ENCODE measurements at places on chromosomes 1 and 21.
A peak's percentile ranks its signal among the peaks of the same experiment; 100 is the strongest.

DNA sequence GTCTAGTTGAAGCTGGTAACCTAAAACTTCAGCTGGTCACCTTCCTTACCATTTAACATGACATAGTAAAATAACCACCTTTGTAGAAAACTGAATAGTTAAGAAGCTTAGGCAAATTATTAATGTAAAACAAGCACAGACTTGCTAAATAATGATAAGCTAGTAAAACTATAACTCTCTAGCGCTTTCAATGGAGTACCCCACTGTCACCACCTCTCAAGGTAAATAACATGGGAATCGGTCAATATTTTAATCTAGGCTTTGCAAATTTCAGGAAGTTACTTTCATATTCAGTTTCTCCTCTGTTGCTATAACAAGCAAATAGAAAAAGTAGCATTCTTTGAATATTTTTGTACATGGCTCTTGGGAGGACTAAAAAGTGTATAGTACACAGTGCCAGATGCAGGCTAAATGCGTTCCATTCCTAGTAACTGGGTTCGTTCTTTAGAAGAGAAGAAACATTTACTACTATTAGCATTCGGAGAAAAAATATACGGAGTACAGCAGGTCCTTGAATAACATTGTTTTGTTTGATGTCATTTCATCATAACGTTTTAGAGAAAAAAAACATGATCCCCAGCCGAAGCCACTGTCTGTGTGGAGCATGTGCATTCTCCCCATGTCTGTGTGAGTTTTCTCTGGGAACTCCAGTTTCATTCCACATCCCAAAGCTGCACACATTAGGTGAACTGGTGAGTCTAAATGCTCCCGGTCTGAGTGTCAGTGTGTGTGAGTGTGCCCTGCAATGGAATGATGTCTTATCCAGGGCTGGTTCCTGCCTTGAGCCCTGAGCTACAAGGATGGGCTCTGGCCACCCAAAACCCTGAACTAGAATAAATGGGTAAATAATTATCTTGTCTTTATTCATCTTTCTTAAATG, 52.5 kb downstream of the EPRS1 start:
- DNase-seq = no peak

- DNase-seq = no peak
Measured at GRCh38 chr1:51671527-51672325, 54.8 kb downstream of the OSBPL9 start.

DNA sequence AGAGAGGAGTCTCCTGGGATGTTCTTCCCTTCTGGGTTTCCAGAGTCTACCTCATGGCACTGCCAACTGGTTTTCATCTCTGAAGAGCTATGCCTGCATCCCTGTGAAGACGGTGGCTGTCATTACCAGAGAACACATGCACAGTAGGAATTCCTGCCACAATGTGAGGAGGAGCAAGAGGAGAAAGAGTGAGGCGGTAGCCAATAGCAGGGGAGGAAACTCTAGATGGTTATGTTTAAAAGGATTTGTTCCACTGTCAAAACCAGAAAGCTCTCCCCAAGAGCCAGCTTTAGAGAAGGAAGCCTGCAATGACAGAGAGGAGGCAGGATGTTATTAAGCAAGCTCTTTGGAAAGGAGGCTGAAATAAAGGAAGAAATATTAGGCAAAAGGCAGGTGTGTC, 12.3 kb downstream of the LMX1A start:
- no peak for DNase-seq

DNA sequence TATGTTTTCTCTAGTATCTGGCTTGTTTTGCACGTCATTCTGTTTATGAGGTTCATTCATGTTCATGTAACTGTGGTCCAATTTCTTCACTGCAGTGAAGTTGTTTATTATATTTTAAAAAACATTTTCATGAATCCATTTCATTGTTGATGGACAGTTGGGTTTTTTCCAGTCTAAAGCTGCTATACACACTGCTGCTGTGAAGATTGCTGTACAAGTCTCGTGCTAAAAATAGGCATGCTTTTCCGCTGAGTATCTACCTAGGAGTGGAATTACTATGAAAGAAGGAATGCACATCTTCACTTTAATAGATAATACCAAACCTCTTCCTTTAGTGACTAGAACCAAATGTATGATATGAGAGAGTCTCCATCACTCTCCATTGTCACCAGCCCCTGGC, 49.0 kb upstream of the ETS2 start:
- DNase-seq = no peak

- DNase-seq = no peak
Measured at GRCh38 chr1:19313961-19314882, 2.1 kb downstream of the SLC66A1 start.

GRCh38 chr1:65526049-65526556, 105.6 kb downstream of the LEPR start:
- no peak for DNase-seq

GRCh38 chr1:154775621-154776605, 94.2 kb downstream of the KCNN3 start:
- no peak for DNase-seq

DNA sequence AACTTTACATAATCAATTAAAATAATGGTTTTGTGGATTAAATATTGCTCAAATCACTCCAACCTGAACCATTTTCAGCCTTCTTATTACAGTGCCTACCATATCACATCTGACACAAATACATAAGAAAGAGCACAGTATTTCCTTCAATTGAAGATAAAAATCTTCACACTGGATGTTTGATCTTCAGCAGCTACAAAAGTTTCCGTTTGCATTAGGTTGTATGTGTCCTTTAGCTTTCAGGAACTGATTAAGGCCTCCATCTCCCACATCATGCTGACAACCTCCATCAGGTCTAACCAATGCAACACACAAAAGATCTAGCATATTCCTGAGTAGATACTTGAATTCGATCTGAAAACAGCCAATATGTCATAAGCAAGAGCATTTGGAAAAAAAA, 195.1 kb upstream of the NR5A2 start:
- DNase-seq = no peak

DNA sequence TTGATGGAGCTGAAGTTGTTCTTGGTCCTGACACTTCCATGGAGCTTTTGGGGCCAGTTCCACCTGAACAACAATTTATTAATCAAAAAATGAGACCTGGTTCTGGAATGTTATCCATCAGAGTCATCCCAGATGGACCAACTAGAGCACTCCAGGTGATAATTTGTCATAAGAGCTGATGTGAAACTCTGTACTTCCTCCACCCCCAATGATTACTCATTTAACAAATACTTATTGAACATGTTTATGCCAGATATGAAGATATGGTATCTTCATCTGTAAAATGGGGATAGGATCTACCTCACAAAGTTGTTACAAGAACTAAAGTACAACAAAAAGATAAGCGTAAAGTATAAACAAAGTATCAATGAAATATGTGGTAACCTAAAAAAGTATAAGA, 153.2 kb downstream of the VPS13D start:
- DNase-seq = no peak

- peak; percentile 61 for DNase-seq
Measured at GRCh38 chr1:207404849-207405525, 49.1 kb upstream of the CR2 start.

- no peak for DNase-seq
Measured at GRCh38 chr1:247854899-247855545, 2.0 kb upstream of the TRIM58 start.

- DNase-seq = no peak
Measured at GRCh38 chr21:41345934-41346685, 15.7 kb upstream of the MX2 start.

DNA sequence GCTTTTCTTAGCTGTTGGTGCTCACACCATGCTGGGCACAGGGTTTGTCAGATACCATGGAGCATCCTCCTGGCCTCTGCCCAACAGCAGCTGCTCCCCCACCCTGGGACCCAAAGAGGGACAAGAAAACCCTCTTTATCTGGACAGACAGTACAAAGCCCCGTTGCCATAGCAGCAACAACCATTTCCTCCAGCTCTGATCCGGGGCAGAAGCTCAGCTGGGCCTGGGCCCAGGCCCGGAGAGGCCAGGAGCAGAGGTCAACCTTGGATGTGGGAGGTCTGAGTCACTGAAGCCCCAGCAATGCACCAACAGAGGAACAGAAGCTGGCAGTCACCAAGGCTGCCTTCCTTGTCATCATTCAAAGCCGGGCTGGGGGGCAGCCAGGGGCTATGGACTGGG, 228.4 kb upstream of the POU3F1 start:
- no peak for DNase-seq

DNA sequence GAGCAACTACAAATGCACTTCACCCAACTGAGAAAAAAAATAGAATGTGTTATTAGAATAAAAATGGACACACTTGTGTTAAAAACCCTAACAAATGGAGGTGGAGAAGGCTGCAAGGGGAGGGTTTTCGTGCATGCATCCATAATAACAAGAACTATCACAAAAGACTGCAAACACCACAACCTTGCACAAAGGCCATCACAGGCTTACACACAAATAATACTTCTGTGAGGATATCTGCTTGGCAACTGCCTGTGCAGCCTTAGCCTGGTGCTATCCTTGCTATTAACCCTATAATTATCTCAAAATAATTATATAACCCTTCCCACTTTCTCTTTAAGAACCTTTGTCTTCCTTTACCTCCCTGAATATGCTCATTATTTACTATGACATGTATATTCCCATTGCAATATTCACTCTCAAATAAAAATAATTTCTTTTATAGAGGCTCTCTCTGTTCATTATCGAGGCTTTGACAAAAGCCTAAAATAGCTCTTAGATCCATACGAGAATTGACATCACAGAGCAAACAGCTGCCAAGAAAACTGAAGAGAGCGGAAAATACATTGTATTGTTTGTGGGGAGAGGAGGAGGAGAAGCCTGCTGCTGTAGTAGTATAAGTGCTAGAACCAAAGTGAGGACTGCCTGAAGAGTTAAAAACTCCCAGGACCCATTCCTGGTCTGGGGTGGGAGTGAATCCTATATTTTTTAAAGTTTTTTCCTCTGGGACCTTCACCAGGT, 1768.7 kb downstream of the BRINP3 start:
- DNase-seq = no peak

DNA sequence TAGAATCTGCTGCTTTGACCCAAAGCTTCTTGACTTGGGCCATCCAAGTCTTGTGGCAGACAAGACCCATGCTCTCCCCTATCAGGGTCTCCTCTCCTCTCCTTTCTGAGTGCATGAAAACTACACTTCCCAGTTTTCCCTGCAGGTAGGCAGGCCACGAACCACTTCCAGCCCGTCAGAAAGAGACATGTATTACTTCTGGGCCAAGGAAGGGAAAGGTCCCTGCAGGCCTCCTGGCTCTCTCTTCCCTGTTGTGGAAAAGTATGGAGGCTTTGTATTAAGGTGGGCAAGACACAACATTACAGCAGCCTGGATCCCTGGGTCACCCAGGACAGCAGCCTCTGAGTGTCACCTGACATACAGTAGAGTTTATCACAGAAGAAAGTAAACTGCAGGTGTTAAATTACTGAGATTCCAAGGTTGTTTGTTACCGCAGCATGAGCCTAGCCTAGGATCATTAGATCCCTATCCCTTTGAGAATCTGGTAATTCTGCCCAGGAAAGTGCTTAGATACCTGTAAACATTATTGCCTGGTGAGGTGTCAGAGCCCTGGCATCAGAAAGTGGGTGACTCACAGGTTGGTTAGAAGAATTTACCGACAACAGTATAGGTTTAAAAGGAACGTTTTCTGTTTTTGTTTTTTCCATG, 717.3 kb downstream of the MATN1 start:
- no peak for DNase-seq

- no peak for DNase-seq
Measured at GRCh38 chr1:78687914-78688313, 38.3 kb downstream of the IFI44 start.

DNA sequence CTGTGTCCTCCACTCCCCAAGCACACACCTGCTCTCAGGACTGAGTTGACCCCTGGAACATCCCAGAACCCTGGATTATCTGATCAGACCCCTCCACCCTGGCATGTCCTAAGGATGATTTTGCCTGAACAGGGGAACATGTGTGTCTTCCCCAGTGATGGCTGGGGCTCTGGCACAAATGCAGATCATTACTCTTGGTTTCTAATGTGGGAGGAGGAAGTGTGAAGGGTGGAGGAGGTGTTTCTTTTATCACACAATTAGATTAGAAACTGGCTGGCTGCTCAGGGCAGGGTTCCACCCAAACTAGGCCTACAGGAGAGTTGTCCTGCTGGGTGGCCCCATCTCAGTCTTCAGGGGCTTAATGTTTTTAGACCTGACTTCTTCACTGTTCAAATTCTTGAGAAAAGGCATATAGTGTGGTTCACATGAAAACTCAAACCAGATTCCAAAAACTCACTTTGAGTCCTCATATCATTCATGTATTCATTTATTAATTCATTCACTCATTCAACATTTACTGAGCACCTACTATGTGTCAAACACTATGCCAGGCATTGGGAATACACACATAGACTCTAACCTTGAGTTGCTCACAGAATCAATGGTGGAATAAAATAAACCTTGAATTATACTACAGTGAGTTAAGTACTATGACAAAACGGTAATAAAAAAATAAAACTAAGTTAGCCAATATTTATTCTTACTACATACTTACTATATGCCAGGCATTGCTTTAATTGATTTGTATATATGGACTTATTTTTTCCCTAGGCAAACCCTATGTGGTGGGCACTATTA, 221.8 kb upstream of the JUN start:
- peak; percentile 21 for DNase-seq

- DNase-seq = no peak
Measured at GRCh38 chr21:26939601-26940111, 27.2 kb downstream of the ADAMTS5 start.

GRCh38 chr1:100896481-100896982, 642 bp downstream of the SLC30A7 start:
- peak; percentile 83 for DNase-seq
